Jurkat, Clone E6-1 (cell line): ENCODE measurements at places on chromosomes 7 and 10.
A peak's percentile ranks its signal among the peaks of the same experiment; 100 is the strongest.

GRCh38 chr10:124177180-124177518 is 83.8 kb upstream of the CHST15 start:
- no peak for DNase-seq

- DNase-seq, result no peak
Observed at GRCh38 chr10:122252805-122253204, 18.3 kb upstream of the BTBD16 start.

GRCh38 chr7:101487105-101487458 is 124.4 kb downstream of the COL26A1 start:
- DNase-seq, result no peak

- DNase-seq, result no peak
Observed at GRCh38 chr7:34121366-34121765, 216.0 kb downstream of the BMPER start.

DNA sequence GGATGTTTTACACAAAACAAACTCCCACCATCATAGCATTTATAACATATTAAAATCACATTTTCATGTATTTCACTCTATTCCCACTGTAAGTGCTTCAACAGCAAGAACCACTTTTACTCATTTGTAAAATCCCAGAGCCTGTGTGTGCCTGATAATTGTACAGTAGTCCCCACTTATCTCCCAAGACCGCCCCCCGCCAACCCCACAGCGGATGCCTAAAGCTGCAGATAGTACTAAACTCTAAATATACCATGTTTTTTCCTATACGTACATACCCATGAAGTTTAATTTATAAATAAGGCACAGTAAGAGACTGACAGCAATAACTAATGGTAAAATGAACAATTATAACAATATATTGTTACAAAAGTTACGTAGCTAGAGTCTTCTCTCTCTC is 33.5 kb downstream of the EZH2 start:
- DNase-seq, result no peak

DNA sequence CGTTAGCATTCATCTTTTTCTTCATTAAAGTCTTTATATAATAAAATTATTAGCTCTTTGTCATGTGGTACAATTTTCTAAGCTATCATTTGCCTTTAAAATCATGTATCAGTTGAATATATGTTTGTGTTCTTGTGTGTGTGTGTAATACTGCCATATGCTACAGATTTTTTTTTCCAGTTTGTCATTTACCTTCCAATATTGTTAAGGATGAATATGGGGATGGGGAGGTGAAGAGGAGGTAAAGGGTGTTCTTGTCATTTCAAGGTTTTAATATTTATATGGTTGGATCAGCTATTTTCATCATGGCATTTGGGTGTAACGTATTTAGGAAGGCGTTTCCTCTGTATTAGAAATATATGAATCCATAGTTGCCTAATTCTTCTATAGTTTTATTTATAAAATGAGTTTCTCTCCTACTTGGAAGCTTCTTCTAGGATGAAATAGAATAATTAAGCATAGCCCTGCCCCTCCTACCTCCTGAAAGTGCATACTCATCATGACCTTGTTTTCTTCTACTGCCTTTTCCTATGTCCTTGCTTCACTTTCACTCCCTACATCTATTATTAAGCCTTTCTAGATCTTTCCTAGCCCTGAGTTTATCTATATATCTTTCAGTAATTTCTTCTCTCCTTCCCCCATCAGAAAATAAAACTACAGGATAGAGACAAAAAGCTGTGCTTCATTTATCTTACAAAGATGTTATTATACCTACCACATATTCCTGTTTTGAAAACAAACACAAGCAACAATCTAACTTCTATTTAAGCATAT is 25.1 kb downstream of the RAB18 start:
- no peak for DNase-seq

- no peak for DNase-seq
Observed at GRCh38 chr10:101933976-101934375, 90.4 kb upstream of the KCNIP2 start.

- DNase-seq, result no peak
Observed at GRCh38 chr10:76558586-76558985, 1079.0 kb downstream of the KCNMA1 start.

DNA sequence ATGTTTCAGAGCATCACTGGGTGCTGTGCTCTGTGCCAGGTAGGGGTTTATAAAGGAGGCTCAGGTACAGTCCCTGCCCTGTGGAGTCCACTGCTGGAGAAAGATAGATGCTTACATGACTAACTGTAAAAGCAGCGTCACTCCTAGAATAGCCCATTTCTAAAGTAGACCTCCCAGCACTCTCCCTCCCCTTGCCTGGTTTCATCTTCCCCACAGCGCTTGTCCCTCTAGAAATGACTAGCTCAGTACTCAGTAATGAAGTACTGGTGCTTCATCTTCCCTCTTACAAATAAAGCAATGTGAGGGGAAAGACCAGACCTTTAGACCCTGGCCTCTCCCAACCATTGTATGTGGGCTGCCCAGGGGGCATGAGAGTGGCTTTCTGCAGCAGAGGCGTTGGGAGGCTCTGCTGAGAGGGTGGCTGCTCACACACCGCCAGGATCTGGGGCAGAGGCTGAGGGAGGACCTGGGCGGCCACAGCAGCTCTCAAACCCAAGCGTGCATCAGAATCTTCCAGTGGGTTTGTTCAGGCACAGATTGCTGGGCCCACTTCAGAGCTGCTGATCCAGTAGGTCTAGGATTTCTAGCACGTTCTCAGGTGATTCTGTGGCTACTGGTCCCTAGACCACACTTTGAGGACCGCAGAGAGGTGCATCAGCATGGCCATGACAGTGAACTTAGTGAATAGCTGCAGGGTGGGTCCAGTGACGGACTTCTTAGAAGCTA is 110.3 kb upstream of the ANLN start:
- DNase-seq, result no peak

DNA sequence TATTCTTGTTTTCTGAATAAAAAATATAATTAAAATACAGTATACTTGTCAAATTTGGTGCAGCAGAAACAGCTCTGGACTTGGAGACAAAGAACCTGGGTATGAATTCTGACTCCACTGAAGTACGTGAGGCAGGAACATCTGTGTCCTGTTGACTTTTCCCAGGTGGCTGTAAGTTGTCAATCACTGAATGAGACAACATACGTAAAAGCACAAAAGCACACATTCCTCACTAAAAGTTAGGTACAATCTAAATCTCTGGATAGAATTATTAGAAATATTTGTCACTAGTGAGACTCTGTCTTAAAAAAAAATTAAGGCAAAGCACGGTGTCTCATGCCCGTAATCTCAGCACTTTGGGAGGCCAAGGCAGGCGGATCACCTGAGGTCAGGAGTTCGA is 18.1 kb downstream of the CFAP58 start:
- no peak for DNase-seq

- DNase-seq, result peak; percentile 53
Observed at GRCh38 chr7:108189733-108190388, 59.7 kb upstream of the LAMB4 start.

DNA sequence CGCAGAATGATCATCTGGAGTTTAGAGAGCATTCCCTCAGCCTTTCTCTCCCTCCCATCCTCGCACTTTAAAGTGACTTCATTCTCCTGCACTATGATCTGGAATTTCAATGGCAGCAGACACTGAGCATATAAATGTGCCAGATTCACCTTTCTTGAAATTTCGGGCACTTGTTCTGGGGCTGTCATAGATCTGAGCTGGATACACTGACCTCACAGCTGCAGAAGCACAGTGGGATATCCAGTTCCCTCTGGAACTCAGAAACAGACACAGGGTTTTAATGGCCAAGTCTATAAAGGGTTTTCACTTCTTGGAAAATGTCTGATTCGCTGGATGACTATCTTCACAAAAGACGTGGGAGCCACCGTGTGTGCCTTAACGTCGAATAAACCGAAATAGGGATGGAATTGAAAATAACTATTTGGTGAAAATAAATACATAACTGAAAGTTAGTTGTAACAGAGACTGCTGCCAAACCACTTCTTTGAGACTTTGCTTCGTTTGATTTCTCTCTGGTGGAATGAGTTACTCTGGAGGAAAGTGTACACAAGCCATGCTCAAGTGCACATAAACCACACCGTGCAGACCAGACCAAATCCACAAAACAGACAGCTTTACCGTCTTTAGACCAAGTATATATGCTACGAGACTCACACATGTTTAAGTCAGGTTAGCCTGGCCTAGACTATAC is 126.1 kb downstream of the SVIL start:
- DNase-seq, result no peak

DNA sequence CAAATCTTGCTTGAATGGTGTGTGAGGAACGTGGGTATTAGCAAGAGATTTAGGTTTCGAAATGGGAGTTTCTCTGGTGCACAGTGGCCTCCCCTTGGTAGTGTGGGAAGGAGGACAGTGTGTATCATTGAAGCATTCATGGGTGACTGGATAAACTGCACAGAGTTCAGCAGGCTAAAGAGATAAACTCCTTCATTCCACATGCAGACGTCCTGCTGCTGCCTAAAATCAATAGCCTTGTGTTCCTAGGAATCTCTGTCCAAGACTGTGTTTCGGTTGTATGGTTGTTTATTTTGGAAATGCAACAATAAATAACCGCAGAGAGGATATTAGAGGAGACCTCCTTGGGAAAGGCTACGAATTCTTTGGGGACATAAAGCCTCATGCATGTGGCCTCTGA is 100.9 kb upstream of the FAM171A1 start:
- DNase-seq, result no peak
